ENCODE measurements at places on chromosomes 11 and 22.

DNA sequence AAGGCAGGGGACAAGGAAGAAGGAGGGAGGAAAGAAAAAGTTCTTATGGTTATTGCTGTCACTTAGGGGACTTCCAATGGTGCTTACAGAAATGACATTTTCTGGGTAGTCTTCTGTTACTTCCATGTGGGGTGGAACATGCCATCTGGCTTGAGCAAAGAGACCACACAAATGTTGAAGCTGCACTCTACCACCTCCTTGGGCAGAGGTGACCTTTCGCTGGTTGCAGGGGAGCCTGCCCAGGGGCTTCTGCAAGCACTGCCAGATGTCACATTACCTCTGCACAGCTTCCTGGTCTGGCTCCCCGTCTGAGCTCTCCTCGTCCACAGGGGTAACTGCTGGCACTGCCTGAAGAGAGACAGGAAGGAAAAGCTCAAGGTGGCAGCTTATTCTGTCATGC is 32.6 kb upstream of the APOA1 start:
- DNase-seq = no peak

- no peak for DNase-seq
Measured at GRCh38 chr22:47295226-47295901, 532.9 kb downstream of the TBC1D22A start.

DNA sequence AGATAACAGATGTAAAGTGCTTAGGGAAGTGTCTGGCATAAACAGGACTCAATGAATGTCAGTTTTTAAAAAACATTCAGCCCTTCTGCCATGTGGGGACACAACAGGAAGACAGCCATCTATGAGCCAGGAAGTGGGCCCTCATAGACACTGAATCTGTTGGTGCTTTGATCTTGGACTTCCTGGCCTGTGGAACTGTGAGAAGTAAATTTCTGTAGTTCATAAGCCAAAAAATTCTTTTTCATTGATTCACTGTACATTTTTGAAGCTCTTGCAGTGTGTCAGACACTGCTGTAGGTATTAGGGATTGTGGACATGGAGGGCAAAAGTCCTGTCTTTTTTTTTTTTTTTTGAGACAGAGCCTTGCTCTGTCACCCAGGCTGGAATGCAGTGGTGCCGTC is 188.6 kb downstream of the HIPK3 start:
- no peak for DNase-seq

- DNase-seq = no peak
Measured at GRCh38 chr11:27770576-27770975, 70.3 kb upstream of the BDNF start.

DNA sequence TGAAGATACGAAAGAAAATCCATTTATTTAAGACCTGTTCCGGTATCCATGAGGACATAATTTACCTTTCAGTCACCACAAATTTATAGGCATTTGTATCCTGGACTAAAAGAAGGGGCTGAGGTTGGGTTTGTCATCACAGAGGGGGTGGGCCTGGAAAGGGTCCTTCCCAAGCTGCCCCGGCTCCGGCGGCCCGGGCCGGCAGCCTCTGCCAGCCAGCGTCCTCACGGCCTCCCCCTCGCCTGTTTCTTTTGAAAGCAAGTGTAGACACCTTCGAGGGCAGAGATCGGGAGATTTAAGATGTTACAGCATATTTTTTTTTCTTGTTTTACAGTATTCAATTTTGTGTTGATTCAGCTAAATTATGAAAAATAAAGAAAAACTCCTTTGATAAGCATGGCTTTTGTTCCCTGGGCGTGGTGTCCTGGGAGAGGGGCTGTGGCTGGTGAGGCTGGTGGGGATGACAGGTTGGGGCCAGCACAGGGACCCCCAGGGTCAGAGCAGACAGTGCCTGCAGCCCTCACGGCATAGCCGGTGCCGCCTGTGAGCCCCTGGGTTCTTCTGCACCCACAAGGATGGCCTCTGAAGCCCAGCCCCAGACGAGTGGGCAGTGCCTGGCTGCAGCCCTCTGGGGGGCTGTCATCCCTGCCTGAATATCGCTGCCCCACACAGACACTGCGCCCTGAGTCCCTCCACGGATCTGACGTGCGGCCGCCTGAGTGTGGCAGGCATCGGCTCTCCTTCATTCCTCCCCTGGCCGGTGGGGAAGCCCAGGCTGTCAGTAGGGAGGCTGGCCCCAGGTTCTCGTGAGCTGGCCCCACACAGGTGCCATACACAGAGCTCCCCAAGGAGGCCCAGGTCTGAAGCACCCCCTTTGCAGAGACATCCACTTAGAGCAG is 1075.9 kb downstream of the BRD1 start:
- DNase-seq = no peak

- DNase-seq = no peak
Measured at GRCh38 chr22:38243007-38243765, 29.6 kb downstream of the TMEM184B start.

DNA sequence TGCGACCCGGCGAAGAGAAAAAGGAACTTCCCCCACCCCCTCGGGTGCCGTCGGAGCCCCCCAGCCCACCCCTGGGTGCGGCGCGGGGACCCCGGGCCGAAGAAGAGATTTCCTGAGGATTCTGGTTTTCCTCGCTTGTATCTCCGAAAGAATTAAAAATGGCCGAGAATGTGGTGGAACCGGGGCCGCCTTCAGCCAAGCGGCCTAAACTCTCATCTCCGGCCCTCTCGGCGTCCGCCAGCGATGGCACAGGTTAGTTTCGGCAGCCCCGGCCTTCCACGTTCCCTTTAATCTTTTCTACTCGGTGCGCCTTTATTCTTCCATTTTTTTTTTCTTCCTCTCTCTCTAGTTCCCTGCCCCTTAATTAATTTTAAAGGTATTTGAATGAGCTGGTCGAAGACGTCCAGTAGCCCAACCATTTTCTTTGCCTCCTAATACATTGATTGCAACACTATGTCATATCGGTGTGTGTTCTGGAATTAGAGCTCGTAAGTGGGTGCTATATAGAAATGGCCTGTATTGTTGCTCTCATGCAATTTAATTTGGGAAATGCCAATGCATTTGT is 537 bp downstream of the EP300 start:
- no peak for DNase-seq

- no peak for DNase-seq
Measured at GRCh38 chr11:94741022-94741679, 27.0 kb upstream of the AMOTL1 start.

All from esophagus squamous epithelium (tissue), 5 donors.